ENCODE measurements at places on chromosomes 12 and 14. TPM values are rescaled to one million over a fixed set of nuclear protein-coding genes. Genes with fewer than 3 reads are reported as not detected.

Gene TAS2R30
- 0.06 TPM for total RNA-seq

Gene SYNDIG1L
- total RNA-seq = not detected

Gene OTUB2
- 3.0 TPM for total RNA-seq

Gene ACOT6
- not detected for total RNA-seq

Gene NIN
- 15.9 TPM for total RNA-seq

Gene ITPR2
- 2.8 TPM for total RNA-seq

Gene ARID4A
- total RNA-seq = 4.6 TPM

Gene GPR135
- 0.70 TPM for total RNA-seq

Gene LRIG3
- total RNA-seq = 4.9 TPM

Gene ADGRD1
- 0.55 TPM for total RNA-seq

Gene ITGB7
- 0.58 TPM for total RNA-seq

Gene SERPINA4
- 0.08 TPM for total RNA-seq

Gene MGP
- not detected for total RNA-seq

Gene TEX52
- total RNA-seq = not detected

Gene OTOGL
- not detected for total RNA-seq

Gene SEL1L
- 30.2 TPM for total RNA-seq
